ENCODE measurements at places on chromosomes 12 and 14.

DNA sequence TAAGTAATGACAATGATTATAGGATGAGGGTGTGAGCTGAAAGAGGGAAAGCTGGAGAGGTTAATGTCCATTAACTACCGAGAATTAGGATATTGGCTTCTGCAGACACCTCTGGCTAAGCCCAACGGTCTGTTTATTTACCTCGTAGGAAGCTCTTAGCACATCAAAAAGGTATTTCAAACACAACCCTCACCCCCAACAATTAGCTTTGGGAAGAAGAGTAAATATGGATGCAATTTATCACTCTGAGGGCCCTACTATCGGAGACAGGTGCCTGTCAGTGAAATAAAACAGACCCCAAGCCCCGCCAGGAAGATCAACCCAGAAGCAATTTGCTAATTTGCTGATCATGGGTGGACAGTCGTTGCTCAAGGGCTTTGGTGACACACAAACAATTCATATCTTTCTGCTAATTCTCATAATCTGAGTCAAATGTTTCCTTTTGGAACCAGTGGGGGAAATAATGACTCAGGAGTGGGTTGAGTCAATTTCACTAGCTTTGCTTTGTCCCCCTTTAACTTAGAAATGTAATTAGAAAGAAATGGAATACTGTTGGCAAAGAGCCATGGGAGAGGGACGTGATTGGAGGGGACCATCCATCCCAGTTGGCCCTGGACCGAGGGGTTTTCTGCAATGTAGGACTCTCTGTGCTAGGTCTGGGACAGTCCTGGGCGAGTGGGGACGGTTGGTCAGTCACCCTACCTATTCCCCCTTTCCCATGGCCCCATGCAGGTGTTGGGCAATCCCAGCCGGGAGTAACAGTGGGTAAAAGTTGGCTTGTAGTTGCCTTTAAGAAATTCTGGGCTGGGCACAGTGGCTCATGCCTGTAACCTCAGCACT lies 99.1 kb upstream of the MED13L start:
- DNase-seq: no peak

DNA sequence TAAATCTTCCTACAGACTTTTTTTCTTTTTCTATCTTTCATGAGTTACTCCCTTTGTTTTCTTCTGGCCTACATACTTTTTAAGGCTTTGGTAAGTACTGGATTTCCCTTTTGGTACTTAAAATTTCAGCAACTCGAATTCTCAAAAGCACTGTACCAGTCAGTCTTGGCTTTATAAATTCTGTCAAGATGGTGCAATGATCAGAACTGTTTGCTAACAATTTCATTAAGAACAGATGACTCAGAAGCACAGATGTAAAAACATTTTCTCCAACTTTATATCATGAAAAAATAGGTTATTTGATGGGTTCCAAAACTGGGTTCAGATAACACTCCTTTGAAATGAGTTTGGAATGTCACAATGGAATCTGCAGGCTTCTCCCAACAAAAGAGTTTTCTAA lies 1961.8 kb upstream of the FLRT2 start:
- DNase-seq: no peak

GRCh38 chr14:91927191-91927590 lies 20.3 kb downstream of the FBLN5 start:
- no peak for DNase-seq

GRCh38 chr12:114628199-114628598 lies 55.8 kb downstream of the TBX3 start:
- no peak for DNase-seq

- DNase-seq: no peak
These were observed 89.7 kb downstream of the PDE3A start for GRCh38 chr12:20458011-20458410.

DNA sequence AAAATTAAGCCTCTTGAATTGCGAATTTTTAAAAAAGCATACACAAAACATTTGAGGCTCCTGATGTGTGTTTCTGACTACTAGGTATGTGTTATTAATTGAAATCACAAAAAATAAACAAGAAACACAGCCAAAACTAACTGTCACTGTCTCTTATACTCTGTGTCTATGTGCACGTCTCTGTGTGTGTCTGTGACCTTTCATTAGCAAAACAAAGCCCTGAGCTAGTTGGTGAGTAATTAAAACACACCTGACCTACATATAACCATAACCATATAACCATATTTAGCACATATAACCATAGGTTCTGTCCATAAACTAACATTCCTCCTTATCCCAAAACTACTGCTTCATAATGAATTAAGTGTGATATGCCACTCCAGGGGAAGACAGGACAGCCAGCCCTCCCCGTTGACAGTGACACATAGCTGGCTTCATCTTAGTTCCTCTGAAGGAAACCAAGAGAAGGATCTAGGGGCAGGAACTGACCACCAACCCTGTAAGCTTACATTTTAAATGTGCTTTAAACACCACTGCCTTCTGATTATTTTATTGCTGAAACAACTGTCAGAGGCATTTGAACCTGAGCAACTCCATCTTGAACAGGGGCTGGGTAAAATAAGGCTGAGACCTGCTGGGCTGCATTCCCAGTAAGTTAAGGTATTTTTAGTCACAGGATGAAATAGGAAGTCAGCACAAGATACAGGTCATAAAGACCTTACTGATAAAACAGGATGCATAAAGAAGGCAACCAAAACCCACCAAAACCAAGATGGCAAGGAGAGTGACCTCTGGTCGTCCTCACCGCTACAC lies 106.7 kb downstream of the PPP2R5E start:
- DNase-seq: no peak

GRCh38 chr14:75369506-75369905 lies 58.3 kb upstream of the JDP2 start:
- DNase-seq: no peak

GRCh38 chr14:54603362-54603761 lies 36.4 kb downstream of the SAMD4A start:
- DNase-seq: no peak
